ENCODE measurements at places on chromosomes 11 and 22.
A peak's percentile ranks its signal among the peaks of the same experiment; 100 is the strongest.

DNA sequence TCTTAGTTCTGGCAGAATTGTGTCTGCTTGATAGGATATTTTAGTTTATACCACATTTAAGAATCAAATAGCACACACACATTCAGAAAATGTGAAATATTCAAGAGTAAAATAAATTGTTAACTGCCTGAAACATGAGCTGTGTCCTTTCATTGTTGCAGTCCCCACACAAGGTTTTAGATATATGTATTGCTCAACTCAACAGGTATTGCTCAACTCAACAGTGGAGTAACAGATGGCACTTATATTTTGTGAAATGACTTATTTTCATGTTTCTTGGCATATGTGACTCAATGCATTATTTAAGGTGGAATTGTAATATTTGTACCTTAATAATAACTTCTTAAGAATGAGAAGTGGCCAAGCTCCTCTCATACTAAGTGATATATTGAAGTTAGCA, 760.3 kb downstream of the CNTN5 start:
- no peak for DNase-seq

DNA sequence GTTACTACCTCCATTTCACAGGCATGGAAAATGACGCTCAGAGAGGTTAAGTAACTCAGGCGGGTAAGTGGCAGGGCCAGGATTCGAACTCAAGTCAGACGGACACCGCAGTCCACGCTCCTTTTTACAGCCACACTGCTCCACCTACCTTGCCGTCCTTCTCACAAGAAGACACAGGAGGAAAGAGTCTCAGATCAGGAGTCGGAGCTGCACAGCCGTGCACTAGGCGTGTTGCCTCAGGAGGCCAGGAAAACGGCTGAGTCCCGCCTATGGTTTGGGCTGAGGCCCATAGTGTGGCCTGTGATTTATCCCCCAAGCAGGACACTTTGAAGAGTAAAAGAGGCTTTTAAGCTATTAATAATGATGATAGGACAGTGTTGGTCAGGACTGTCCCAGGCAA, 44.7 kb upstream of the CD5 start:
- no peak for DNase-seq

DNA sequence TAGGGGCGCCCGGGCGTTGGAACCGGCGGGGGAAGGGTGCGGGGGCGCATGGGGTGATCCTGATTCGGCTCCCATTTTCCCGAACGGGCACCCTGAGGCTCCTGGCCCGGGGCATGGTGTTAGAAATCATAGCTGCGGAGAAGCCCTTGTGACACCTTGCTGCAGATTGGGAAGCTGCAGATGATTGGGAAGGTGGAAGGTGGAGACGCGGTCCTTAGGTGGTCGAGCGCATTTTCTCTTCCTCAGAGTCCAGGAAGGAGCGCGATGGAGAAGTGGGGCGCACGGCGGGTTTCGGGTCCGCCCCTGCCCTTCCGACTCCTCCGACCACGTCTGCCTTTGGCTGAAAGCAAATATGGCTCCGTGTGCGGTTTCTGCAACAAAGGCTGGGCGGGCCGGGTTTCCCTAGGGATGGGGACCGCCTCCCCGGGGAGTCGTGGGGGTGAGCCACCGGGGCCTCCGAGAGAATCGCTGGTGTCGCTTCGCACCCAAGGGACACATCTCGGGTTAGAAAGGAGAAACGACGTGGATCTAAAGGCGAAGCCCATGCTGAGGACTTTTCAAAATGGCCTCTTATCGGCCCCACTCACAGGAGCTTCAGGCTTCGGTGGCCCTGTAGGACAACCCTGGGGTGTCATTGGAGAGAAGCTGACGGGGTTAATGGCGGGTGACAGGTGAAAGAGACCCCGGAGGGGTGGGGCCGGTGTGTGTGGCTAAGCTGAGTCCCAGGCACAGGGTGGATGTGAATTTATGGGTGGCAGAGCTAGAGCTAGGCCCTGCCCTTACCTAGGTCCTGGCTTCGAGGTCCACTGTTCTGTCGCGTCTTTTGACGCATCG, 707 bp upstream of the FTH1 start:
- DNase-seq: peak; percentile 79

DNA sequence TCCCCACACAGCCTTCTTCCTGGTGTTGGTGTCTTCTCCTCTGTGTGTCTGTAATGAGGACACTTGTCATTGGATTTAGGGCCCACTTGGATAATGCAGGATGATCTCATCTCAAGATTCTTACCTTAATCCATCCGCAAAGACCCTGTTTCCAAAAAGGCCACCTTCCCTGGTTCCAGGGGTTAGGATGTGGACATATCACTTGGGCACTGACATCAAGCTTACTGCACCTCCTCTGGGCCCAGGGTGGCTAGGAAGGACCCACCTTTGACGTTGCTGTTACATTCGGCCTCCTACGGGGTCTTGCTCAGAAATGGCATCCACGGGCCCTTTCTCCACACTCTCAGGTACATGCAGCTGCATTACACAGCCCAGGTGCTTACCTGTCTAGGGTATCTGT, 535.9 kb downstream of the BRD1 start:
- DNase-seq: peak; percentile 2

DNA sequence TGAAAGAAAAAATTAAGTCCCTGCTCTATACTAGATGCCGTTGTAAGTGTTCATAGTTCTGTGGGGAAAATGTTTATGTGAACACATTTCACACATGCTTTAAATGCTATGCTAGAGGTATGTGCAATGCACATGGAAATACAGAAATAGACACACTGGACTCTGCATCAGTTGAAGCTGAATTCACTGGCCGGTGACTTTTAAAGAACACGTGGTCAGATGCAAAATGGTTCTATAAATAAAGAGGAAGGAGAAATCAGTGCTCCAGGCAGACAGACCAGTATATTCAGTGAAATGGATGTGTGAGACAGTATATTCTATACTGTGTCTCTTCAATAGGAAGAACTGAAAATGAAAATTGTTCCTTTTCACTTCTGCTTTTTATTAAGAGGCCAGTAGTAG, 29.9 kb downstream of the TRPC6 start:
- DNase-seq: no peak

GRCh38 chr11:45901626-45902025, 5.4 kb downstream of the FREY1 start:
- no peak for DNase-seq

GRCh38 chr11:68213135-68213515, at the start of gene KMT5B:
KMT5B (minus strand) TSS chr11:68213296; CDS start chr11:68190076, 23,220 bp downstream.
- no peak for DNase-seq

GRCh38 chr11:44304091-44305025, 5.6 kb downstream of the ALX4 start:
- DNase-seq: peak; percentile 80

DNA sequence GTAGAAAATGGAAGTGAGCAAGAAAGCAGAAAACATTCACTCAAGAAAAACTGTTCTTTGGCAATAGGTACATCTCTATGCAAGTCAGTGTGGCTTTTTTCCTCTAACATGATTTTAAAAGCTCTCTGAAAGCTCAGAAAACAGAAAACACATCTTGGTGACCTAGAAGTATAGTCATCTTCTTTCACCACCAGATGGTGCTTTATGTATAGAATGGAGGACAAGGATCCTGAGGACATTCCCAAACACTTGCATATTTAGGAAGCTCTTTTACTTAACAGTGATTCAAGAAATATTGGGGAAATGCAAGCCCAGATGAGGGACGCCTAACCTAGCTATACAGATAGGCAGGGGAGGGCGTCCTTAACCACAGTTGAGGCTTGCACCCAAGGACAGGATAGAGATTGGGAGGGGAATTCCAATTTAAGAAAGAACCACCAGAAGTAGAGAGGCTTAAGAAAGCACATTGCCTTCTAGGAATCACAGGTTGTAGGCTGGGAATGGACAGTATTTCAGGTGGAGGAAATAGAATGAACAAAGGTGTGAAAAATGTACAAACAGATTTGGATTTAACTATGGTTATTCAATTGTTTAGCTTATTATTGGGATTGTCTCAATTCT, 13.8 kb upstream of the CCDC81 start:
- DNase-seq: no peak

GRCh38 chr22:49747716-49748115, 80.0 kb downstream of the BRD1 start:
- DNase-seq: peak; percentile 61

DNA sequence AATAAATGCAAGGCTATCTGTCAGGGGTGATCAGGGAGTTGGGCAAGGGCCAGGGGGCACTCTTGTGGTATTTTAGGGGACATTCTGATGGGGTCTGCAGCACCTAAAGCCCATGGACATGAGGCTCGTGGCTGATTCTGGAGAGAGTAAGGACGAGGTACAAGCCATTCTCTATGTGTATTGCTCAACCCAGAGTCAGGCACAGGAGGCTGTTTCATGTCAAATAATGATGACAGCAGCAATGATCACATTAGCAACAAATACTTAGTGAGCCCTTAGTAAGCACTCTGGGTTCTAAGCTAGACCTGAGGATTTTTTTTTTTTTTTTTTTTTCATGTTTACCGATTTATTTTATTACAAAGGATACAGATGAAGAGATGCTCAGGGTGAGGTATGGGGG, 83.5 kb upstream of the THY1 start:
- DNase-seq: no peak

GRCh38 chr22:40541300-40541699, 95.2 kb downstream of the MRTFA start:
- DNase-seq: no peak

GRCh38 chr22:45645526-45646414, 25.9 kb upstream of the ATXN10 start:
- DNase-seq: peak; percentile 97

DNA sequence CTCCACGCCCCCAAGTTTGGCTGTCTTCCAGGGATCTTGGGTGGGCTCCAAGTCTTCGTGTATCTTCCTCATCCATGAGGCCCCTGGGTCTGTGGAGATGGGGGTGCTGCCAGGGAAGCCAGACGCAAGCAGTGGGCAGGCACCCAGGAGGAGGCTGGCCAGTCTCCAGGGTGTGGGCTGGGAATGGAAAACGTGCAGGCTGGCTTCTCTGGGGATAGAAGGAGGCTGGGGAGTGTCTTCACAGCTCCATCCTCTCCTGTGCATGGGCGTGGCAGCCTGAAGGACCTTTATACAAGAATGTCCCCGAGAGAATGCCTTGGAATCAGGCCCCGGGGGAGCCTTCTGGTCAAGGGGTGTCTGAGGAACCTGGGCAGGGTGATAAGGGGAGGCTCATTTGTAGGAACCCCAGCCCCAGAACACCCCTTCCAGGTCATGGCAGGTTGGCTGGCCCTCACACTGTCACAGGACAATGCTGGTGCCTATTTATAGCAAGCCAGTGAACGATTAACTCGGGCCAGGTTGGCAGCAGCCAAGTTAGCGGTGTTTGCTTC, 14.0 kb downstream of the SGSM1 start:
- no peak for DNase-seq

GRCh38 chr11:7524462-7525235, 10.8 kb downstream of the PPFIBP2 start:
- DNase-seq: no peak

DNA sequence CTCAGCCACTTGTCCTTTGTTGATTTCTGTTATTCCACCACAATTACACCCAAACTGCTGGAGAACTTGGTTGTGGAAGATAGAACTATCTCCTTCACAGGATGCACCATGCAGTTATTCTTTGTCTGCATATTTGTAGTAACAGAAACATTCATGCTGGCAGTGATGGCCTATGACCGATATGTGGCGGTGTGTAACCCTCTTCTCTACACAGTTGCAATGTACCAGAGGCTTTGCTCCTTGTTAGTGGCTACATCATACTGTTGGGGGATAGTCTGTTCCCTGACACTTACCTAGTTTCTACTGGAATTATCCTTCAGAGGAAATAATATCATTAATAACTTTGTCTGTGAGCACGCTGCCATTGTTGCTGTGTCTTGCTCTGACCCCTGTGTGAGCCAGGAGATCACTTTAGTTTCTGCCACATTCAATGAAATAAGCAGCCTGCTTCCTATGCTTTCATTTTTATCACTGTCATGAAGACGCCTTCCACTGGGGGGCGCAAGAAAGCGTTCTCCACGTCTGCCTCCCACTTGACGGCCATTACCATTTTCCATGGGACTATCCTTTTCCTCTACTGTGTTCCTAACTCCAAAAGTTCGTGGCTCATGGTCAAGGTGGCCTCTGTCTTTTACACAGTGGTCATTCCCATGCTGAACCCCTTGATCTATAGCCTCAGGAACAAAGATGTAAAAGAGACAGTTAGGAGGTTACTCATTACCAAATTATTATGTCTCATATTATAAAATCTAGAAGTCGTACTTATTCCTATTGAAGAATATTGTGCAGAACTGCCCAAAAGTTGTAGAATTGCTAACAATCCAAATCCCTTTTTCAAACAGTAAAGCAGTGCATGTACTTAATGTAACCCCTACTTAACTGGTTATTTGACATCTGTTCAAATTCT, 53.2 kb downstream of the OR4C6 start:
- peak; percentile 42 for DNase-seq

DNA sequence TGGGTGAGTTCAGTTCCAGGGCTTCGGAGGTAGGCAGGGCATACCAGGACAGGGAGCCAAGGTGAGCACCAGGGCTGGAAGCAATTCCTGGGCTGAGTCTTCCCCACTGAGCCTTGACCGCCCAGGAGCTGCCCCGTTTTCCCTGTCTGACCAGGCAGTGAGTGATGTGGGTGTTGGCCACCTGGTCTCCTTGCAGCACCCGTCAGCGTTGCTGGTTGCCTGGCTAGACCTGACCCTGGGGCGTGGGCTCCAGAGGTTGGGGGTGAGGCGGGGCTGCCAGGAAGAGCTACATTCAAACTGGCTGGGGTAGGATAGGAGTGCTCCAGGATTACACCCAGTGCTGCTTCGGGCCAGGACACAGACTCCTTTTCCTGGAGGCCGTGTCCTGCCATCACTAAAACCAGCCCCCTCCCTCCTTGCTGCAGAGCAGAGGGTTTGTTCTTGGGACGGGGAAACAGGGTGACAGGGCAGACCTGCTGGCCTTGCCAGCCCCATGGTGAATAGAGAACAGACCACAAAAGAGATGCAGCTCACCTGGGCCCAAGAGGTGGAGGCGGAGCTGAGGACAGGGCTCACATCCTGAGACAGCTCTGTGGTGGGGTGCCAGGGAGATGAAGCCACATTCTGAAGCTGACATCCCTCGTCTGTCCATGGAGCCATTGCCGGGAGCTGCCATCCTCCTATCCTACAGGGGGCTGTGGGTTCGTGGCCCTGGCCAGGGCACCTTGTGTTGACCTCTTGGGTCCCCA, 14.2 kb downstream of the INCENP start:
- DNase-seq: no peak

- DNase-seq: no peak
Observed at GRCh38 chr22:18056161-18056666, 21.6 kb upstream of the PEX26 start.

GRCh38 chr22:46004105-46004866, 27.3 kb upstream of the WNT7B start:
- no peak for DNase-seq

DNA sequence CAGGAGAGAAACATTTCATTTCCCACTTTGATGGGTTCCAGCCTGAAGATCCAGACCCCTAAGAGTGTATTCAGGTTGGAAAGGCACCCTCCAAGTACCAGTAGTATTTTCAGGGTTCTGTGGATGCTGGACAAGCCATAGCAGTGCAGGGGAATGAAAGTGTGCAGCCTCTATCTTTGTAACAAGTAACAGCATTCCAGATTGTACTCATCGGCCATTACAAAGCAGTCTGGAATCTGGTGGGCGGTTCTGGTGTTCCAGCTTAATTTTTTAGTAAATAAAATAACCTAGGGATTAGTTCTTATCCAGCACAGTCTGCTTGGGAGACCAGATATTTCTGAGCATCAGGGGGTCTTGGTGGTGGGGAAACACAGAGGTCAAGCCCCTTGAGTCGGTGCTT, 22.6 kb downstream of the APLNR start:
- no peak for DNase-seq
